ENCODE measurements at places on chromosomes 11 and 22.

GRCh38 chr11:127230392-127230791, 229.8 kb upstream of the KIRREL3 start:
- no peak for DNase-seq

DNA sequence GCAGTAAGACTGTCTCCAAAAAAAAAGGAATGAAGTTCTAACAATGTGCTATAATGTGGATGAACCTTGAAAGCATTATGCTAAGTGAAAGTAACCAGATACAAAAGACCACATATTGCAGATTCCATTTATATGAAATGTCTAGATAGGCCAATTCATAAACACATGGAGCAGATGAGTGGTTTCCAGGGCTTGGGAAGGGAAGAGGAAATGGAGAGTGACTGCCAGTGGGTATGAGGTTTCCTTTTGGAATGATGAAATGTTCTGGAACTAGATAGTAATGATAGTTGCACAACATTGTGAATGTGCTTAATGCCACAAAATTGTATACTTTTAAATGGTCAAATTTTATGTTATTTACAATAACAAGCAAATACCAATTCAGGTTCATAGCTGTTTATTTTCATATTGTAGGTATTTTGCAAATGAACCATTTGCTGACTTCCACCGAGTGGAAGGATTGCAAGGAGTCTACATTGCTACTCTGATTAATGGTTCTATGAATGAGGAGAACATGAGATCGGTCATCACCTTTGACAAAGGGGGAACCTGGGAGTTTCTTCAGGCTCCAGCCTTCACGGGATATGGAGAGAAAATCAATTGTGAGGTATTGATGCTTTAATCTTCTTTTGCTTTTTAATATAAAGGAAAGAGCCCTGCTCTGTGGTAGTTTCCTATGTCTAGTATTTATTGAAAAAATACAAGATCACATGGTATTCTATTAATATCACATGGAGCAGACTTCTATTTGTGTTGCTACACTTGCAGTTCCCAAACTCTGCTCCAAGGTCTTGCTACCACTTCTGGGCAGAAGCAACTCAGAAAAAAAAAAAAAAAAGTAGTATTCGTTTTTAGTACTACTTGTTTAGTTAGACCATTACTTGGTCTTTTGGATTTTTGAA, 67.7 kb upstream of the SORL1-AS1 start:
- DNase-seq = no peak

DNA sequence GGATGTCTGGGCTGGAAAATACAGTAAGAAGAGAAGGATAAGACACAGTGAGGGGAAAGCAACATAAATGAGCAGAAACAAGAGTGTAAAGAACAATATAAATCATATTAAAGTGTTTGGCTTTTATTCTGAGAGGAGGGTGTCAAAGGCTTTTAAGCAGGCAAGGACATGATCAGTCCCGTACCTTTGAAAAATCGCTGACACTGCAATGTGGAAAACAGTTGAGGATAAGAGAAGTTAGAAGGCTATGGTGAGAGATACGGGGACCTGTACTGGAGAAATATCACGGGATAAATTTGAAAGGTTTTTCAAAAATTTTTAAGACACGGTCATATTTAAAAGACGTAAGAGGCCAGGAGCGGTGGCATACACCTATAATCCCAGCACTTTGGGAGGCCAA, 30.3 kb downstream of the CDON start:
- DNase-seq = no peak

GRCh38 chr11:96178049-96178886, 164.7 kb downstream of the MAML2 start:
- no peak for DNase-seq

- DNase-seq = no peak
These were observed 56.2 kb upstream of the ZBED5 start for GRCh38 chr11:10914050-10914449.
